ENCODE measurements at places on chromosomes 4 and X. TPM values are rescaled to one million over a fixed set of nuclear protein-coding genes. Genes with fewer than 3 reads are reported as not detected.

- DNase-seq = peak; percentile 8
These were observed 196.2 kb upstream of the TENT5D start for GRCh38 chrX:80223982-80224579.

RAP1GDS1 gene
- total RNA-seq = 42.8 TPM

DNA sequence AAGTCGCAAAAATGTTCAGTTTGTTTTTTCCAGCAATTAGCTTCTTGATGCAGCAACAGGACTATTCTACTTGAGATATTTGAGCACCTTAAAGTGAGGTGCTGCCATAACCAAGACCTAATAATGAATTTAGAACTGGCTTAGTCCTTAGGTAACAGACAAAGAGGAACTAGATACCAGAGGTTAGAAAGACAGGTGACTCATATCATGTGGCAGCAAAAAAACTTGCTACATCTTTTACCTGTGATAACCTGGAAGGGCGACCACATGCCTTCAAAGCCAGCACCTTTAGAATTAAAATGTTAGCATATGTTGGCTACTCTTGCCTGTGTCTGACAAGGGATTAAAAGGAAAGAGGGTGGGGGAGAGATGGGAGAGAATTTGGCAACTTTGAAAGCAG is 90.4 kb downstream of the ARHGAP6 start:
- DNase-seq = no peak

DNA sequence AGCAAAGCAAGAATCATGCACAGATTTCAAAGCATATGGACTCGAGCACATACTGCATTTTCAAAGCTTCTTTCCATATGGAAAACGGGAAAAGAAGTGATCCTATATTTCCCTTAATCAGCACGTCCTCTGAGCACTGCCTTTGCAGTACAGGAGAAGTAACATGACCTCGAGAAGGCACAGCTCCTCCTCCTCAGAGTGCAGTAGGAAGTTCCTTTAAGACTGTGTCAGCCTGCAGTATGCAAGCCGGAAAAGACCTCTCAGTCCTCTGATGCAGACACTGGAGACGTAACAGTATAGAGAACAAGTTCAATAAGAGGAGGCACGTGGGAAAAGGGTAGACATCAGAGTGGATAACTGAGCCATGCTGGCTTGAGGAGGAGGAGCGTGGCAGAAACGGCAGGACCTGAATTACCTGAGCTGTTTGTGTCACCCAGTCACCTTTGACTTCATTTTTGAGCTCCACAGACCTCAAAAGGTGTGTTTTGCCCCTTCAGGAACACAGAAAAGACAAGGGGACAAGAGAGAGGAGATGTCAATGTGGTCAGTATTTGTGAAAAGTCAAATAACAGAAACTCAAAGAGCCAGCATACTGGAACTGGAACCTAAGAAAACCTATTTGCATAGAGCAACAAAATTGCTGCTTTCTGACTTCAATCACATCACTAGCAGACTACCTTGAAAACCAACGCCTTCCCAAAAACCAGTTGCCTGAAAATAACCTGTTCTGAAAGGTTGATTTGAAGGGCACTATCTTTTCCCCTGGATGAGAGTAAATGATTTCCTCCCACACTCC is 20.8 kb downstream of the IRF2 start:
- DNase-seq = peak; percentile 22

DNA sequence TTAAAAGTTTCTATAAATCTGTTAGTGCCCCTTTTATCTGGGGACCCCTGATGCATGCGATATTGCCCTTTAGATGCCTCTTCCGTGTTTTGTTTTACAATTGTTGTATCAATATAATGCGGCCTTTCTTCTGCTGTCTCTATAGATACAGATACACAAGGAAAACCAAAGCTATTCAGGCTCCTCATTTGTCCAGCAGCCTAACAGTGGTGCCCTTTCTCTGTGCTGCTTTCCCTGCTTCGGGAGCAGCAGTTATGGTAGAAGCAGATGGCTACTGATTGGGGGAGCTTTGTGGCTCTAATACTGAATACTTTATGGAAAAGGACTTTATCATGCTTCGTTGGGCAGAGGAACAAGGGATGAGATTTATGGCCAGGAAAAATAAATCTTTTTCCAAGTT is 10.6 kb upstream of the PRDM8 start:
- no peak for DNase-seq

MTNR1A gene
- total RNA-seq = 0.60 TPM

DNA sequence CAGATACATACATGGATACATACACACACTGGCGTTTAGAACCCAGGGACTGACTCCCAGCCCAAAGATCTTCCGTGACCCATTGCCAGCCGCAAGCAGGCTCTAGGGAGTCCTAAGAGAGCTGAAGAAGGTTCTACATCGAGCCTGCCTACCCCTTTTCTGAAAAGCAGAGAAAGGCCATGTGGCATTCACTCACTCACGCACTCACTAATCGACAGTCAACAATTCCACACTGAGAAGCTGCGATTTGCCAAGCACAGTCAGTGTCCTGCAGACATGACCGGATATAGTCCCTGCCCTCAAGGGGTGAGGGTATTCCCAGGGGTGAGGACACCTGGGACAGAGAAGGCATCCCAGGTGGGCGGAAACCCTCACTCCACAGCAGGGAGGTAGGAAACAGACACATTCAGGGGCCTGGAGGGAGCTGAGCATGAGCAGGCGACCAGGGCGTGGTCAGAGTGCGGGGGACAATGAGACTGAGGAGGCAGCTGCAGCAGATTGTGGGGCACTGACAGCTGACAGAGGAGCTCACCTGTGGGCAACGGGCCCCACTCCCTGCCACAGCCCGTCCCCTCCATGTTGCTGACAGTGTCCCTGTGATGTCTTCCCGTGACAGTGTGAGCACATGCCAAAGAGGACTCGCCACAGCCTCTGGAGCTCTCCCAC is 13.2 kb upstream of the MAN2B2 start:
- no peak for DNase-seq

GRCh38 chr4:183797011-183797444 is 108.1 kb upstream of the STOX2 start:
- DNase-seq = peak; percentile 24

DNA sequence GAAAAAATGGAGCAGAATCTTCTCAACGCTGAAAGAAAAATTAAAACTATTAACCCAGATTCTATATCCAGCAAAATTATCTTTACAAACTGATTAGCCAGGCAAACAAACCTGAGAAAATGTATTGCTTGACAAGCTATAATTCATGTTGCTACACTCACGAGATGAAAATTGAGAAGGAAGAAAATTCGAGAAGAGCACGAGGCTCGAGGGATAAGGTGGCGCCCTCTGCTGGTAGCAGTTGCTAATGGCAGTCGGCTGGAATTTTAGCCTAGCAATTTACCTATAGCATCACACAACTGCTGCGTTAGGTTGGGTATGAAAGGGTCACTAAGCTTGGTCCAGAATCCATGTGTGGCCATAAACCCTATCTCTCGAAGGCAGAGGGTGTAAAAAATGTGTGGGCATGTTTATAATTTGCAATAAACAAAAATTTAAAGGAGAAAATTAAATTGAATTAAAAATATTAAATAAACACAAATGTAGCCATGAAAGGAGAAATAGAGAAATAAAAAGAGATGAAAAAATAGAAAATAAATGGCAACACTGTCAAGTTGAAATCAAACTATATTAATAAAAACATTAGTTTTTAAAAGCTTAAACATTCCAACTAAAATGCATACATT is 126.6 kb downstream of the PPP4R3C start:
- DNase-seq = peak; percentile 19

GRCh38 chr4:75733369-75733768 is 9.0 kb downstream of the USO1 start:
- DNase-seq = no peak

BMPR1B gene
- total RNA-seq = 1.8 TPM

GRCh38 chrX:14964500-14964899 is 91.3 kb downstream of the MOSPD2 start:
- DNase-seq = peak; percentile 5

DNA sequence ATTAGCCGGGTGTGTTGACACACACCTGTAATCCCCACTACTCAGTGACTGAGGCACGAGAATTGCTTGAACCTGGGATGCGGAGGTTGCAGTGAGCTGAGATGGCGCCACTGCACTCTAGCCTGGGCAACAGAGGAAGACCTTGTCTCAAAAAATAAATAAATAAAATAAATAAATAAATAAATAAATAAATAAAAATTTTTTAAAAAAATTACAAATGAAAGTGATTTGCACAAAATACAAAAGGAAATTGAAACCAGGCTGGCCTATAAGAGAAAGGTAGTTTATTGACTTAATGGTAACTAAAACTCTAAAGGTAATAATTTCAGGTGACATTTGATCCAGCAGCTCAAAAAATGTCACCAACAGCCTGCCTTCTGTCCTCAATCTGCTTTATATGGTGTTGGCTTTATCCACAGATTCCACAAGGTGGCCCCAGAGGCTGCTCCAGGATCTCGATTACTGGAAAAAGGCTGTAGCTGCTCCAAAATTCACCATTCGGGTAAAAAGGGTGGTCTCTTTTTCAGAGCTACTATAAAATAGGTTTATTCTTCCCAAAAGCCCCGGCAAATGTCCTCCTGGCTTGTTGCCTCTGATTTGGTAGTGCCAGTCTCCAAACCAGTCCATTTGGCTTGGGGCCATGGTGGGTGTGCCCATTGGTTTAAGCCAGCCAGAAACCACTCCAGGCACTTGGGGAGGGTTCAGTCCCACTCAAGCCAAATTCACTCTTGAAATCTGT is 61.4 kb upstream of the TRIM2 start:
- DNase-seq = peak; percentile 79

GRCh38 chrX:24790166-24790565 is 96.4 kb downstream of the POLA1 start:
- DNase-seq = no peak

SSX3 gene
- total RNA-seq = not detected

DNA sequence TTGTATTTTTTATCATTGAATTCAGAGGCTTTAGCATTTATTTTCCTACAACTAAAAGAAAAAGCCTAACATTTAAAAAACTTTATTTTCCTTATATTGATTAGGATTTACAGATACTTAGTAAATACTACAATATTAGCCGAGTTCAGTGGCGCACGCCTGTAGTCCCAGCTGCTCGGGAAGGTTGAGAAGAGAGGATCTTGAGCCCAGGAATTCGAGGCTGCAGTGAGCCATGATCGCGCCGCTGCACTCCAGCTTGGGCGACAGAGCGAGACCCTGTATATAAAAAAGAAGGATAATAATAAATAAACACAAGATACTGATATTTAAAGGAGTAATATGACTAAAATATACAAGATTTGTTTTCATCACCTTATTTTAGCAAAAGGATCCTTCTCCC is 681 bp upstream of the UPF3B start:
- DNase-seq = no peak

OPHN1 gene
- total RNA-seq = 7.0 TPM

GRCh38 chr4:81650606-81651242 is 179.0 kb upstream of the RASGEF1B start:
- peak; percentile 70 for DNase-seq

DNA sequence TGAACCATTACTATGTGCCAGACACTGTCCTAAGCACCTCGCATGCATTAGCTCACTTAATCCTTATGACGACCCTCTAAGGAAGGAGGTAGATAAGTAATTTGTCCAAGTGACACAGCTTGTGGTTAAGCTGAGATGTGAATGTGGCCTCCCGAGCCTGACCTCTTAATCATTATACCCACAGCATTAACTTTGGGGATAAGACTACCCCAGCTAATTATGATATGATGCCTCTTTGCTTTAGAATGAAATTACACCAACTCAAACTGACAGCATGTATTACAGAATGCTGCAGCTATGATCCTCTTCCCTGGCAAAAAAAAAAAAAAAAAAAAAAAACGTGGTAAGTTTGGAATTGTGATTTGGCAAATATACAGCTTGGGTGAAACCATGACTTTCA is 53.5 kb downstream of the APBB2 start:
- no peak for DNase-seq

DNA sequence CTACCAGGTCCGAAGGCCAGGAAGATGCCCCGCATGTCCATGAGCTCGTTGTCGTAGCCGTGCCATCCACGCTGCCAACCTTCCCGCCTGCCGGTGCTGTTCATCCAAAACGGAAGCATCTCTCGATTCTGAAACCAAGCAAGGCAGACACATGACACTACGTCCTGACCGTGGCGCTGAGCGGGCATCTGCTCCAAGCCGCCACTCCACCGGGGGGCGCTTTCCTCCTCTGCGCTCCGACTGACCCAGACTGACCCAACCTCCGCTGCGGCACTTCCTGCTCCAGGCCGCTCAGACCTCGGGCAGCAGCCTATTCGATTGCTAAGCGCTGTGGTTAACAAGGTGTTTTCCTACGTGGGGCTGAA is 120.5 kb downstream of the ENPP6 start:
- no peak for DNase-seq

COL4A6 gene
- total RNA-seq = 72.1 TPM

DNA sequence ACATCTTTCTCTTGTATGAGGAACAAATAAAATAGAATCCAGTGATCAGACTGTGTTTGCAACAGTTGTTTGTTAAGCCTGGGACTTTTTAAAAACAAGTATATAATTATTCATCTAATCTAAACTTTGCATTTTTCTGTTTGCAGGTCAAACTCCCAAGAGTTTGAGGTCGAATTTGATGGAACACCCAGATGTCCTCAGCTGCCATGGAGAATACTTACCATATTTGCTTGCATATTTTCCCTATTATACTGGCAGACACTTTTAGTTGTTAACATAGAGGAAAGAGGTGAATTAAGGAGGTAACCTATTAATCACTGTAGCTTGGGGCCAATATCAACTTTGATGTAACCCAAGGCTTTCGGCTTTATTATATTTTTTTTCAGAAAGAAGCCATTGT is 401.5 kb upstream of the DIPK2B start:
- DNase-seq = no peak

UCP1 gene
- total RNA-seq = not detected

DNA sequence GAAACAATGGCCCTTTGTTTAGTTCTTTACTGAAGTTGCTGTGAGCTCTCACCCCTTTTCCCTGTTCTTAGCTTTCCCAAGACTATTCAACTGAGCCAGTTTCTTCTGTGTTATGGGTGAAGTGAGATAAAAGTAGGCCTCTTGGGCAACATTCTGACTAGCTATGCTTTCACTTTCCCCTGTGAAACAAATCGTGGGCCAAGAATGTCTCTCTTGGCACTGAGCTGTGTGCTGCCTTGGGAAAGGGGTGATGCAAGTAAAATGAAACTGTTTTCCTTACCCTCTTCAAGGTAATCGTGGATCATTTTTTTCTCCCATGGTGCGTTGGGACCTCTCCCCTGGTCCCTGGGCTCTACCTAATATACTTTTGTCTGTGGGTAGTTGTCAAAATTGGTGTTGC is 653.9 kb upstream of the MAGEB2 start:
- DNase-seq = no peak

- DNase-seq = no peak
These were observed 26.5 kb upstream of the HERC6 start for GRCh38 chr4:88352062-88352740.

DNA sequence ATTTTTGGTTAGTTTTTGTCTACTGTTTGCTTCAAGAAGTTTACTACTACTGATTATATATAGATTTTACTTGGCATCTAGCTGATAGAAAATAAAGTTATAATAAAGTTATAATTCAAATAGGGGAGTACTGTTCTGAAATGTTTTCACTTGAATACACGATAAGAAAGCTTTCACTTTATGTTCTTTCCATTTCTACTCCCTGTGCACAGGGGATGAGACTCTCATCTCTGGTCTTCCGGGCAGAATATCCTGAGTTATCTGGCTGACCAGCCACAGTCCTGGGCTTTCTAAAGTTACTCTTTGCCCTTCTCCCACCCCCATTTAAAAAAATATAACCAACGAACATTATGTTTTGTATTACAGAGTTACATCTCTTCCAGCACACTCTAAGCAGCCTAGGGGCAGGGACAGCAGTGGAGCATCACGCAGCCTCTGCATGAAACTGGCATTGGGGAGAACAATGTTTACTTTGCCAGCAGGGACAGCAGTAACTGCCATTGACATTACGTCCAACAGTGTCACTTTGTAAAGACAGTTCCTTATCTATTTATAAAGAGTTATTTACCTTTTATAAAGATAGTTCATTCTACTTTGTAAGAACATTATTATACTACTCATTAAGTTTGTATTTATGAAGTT is 64.3 kb downstream of the METTL14 start:
- no peak for DNase-seq
